Urinary bladder (tissue), 4 donors: ENCODE measurements at places on chromosomes 3 and 15. TPM values are rescaled to one million over a fixed set of nuclear protein-coding genes. Genes with fewer than 3 reads are reported as not detected.

The TNFAIP8L3 gene
- total RNA-seq, result 9.7 TPM

The TIPIN gene
- 13.5 TPM for total RNA-seq

The PP2D1 gene
- total RNA-seq, result not detected

The ARIH2 gene
- total RNA-seq, result 71.6 TPM

The AGBL1 gene
- 1.5 TPM for total RNA-seq

The ARPP21 gene
- 11.8 TPM for total RNA-seq

The TBC1D23 gene
- 104 TPM for total RNA-seq

The PTX3 gene
- total RNA-seq, result 5.1 TPM

The CLDN18 gene
- total RNA-seq, result not detected

The PPP1R14D gene
- not detected for total RNA-seq

The RARRES1 gene
- total RNA-seq, result 26.3 TPM

DNA sequence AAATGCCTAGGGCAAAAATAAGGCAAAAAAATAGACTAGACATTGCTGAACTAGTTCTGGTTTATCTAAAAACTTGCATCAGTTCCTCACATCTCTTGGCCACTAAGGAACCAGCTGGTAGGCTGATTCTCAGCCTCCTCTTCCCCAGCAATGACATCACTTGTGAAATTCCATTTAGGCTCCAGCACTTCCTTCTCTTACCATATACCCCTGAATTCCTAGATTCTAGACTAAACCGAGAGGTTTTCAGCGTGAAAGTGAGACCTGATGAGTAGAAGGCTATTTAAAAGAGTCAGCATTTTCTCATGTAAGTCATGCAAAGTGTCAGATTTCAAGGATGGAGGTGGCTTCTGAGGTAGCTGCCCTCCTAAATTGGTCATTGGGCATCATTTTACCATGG lies 247.1 kb upstream of the CDIN1 start:
- no peak for DNase-seq

GRCh38 chr3:31226346-31226745 lies 306.4 kb upstream of the STT3B start:
- no peak for DNase-seq

DNA sequence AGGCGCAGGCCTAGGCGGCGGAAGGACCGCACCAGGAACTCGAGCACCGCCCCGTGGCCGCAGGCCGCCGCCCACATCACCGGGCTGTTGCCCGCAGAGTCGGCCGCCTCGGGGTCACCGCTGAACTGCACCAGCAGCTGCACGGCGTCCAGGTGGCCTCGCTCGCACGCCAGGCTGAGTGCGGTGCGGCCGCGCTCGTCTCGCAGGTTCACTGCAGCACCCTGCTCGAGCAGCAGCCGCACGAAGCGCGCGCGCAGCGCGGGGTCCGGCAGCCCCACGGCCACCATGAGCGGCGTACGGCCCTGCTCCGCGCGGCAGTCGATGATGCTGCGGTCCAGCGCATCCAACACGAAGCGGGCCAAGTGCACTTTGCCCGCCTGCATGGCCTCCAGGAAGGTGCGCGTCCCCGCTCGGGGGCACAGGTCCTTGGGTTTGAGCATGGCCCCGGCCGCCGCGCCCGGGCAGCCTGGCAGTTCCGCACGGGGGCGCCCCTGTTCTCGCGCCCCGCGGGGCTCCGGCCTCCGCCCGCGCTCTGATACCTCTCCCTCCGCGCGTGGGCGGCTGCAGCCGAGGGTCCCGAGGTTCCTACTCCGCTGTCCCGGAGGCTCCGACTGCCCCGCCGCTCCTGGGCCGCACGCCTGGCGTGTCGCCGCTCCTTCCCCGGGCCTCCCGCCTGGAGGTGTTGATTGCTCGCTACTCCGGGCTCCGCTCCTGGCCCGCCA lies 556 bp downstream of the ANKRD63 start:
- no peak for DNase-seq

DNA sequence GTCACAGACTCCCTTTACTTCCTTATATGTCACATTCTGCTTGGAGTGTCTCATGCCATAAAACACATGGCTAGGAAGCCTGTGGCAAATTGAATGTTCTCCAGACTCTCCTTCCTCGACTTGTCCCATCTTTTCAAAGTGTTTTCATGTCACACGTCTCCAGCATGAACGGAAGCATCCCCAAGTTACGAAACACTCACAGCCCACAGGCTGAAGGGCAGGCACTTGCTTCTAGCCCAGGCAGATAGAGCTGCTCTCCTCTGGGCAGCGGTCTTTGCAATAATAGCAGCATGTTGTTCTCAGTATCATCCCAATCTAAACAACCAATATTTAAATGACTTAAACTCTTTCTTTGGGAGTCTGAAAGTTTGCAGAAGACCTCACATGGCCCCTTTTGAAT lies 85.3 kb upstream of the ADAMTS9 start:
- no peak for DNase-seq

DNA sequence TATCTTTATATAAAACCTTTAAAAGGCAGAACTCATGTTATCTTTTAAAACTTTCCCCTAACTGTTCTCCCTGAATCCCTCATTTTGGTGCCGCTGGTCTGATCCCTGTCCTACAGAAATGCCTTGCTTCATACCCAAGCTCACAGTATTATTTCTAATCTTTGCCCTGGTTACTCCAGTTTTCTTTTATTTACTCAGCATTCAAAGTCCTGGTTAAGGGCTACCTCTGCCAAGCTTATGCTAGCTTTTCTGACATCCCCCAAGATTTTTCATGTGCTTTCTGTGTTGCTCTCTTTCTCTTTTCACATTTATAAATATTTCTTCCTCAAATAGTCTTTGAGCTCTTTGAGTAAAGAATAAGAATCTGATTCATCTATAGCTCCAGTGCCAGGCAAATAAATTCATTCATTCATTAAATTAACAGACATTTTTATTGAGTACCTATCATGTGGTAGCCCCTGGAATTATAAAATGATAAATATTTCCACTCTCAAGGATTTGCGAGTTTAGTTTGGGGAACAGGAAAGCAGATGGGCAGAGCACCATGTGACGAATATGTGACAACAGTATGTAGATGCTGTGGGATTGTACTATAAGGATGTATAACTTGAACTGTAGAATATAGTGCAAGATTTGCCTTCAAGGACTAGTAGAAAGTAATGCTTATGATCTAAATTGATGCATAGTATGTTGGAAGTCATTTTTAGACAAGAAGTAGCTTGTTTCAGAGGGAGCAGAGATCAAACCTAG lies 247.5 kb downstream of the LPP start:
- DNase-seq, result no peak

GRCh38 chr15:35020974-35021373 lies 32.9 kb upstream of the ZNF770 start:
- no peak for DNase-seq

DNA sequence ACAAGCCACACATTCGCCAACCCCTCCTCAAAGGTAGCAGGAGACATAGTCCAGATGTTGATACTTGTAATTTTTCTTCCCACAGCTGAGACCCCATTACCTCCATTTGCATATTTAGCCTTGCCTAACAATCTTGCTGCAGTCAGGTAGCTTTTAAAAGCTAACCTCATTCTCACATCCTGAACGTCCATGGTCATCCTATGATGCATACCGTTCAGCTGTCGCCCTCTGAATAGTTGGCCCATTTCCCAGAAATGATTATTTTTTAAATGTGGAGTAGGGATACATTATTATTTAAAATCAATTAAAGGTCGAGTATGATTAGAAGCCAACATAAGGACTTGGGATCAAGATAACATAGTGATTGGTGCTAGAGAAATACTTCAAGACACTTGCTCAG lies 165.0 kb downstream of the MEX3B start:
- no peak for DNase-seq

GRCh38 chr3:49313896-49314688 lies 25.8 kb downstream of the USP4 start:
- DNase-seq, result no peak

- DNase-seq, result no peak
These were observed 51.6 kb downstream of the SLC2A2 start for GRCh38 chr3:170974872-170975271.

GRCh38 chr3:53495520-53496391 lies 1.3 kb downstream of the CACNA1D start:
- no peak for DNase-seq

- DNase-seq, result no peak
These were observed 29.0 kb upstream of the FURIN start for GRCh38 chr15:90839187-90840071.

DNA sequence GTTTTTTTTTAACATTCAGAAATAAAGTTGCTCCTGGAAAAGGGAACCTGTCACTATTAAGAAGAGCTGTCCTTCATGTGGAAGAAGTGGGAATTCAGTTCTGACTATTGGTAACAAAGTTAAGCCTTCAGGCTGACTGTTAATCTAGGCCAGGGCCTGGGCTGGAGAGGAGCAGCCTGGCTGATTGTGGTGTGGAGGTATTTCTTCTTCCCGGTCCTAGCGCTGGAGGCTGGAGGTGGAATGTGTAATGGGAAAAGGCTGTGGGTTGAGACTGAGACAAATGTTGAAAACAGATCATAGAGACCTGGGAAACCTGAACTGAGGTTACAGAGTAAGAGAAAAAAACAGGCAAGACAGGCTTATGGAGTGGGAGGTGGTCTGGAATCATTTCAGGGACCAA lies 23.8 kb upstream of the SH3BP5 start:
- no peak for DNase-seq

- no peak for DNase-seq
These were observed 229.8 kb downstream of the TBL1XR1 start for GRCh38 chr3:176967522-176967921.

DNA sequence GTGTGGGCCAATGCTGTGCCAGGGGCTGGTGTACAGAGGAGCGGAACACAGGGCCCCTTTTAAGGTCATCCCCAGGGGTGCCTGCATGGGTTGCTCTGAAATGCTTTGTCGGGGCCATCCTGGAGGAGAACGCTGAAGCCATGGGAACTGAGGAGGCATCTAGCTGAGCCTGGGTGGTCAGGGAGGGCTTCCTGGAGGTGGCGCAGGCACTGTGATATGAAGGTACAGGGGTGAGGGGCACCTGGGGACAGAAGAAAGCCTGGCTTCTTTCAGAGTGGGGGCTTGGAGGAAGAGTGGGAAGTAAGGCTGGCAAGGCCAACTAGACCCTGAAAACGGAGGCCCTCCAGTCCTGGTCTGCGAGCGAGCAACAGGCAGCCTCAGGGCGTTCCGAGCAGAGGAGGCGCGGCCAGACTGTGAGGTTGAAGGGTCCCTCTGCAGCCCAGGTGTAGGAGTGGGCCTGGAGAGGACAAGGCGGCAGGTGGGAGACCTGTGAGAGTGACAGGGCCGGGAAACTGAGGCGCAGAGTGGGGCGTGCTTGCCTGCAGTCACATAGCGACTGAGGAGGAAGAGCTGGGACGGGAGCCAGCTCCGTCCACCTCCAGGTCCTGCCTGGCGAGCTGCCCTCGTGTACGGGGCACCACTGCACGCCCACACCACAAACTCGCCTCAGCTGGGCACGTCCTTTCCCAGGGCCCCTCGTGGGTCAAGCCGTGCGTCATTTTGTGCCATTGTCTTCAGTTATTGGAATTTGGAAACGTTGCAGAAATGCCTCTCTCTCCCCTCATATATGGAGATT lies 4.1 kb downstream of the FBLN2 start:
- DNase-seq, result no peak

DNA sequence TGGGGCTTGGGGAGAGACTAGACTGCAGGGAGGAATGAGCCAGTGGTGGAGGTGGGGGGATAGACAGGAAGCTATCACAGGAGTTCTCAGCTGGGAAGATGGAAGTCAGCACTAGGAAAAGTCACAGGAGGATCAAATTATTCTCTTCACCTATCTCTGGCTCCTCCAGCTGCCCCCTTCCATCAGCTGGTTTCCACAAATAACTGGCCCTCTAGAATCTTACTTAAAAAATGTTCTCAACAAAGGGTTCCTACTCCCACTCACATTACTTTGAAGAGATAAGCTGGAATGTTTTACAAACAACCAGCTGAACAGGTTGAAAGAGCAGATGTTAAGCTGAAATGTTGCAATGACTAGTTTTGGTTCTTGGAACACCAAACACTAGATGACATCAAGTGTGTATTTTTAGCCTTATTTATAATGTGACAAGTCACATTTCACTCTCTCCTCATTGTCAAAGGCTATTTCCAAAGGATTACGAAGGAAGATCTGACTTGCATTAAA lies 102.7 kb upstream of the AADACL2 start:
- DNase-seq, result no peak

DNA sequence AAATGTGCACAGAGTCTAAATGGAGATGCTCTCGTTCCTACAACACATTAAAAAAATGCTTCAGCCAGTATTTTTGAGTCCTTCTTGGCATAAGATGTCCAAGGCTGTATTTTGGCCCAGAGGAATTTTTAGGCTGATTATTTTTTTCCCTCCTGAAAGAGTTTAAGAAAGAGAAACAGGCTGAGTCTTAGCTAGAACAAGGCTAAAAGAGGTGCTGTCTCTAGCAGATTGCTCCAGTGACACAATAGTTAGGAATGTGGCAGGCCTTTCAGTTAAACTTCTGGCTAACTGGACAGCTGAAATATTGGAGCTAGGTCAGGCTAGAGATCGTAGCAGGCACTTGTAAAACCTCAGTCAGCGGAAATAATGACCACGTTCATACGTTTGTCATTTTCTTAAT lies 271.4 kb upstream of the RARB start:
- no peak for DNase-seq

- no peak for DNase-seq
These were observed 45.2 kb downstream of the CGGBP1 start for GRCh38 chr3:88013592-88013991.

- DNase-seq, result no peak
These were observed 221.0 kb upstream of the TPM1 start for GRCh38 chr15:62821384-62822131.

- DNase-seq, result no peak
These were observed 475 bp downstream of the EIF4E3 start for GRCh38 chr3:71724584-71725270.

- DNase-seq, result no peak
These were observed 246.1 kb downstream of the ADAMTS17 start for GRCh38 chr15:100095541-100096247.

- no peak for DNase-seq
These were observed 453.2 kb upstream of the PROK2 start for GRCh38 chr3:72238010-72238691.

DNA sequence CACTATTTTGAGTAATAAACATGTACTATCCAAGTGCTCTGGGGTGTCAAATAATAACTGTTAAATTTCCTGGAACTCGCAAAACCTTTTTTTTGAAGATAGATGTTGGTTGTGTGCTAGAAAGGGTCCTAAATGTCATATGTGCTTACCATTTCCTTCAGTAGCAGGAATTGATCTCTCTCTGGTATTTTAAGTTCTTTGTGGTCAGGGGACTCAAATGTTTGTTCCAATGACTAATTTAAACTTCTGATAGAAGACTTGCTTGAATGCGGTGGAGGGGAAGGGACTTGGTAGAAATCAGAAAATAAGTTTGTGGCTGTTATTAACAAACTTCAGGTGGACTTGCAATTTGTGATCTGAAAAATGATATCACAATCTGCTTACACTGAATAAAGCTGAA lies 26.8 kb downstream of the ARIH2 start:
- DNase-seq, result no peak

DNA sequence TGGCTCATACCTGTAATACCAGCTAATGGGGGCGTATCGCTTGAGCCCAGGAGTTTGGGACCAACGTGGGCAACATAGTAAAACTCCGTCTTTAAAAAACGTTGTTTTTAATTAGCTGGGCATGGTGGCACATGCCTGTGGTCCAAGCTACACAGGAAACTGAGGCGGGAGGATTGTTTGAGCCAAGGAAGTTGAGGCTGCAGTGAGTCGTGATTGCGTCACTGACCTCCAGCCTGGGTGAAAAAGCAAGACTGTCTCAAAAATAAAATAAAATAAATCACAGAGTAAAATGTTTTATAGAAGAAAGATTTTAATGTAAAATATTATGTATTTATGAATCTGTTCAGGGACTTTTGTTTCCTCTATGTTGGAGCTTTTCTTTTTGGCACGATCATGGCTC lies 15.3 kb upstream of the STRIT1 start:
- DNase-seq, result no peak

- DNase-seq, result no peak
These were observed 359.9 kb downstream of the AGBL1 start for GRCh38 chr15:86439614-86440013.

- DNase-seq, result peak; percentile 58
These were observed 29.7 kb downstream of the SEMA7A start for GRCh38 chr15:74403991-74404563.
